ENCODE measurements at places on chromosomes 11 and 22.

GRCh38 chr22:44962741-44963454, 46.9 kb downstream of the PHF21B start:
- no peak for DNase-seq

GRCh38 chr11:1570896-1571759, 943 bp downstream of the DUSP8 start:
- DNase-seq: peak; percentile 51

- no peak for DNase-seq
Observed at GRCh38 chr11:13012056-13012661, 3.0 kb downstream of the RASSF10 start.

- DNase-seq: no peak
Observed at GRCh38 chr22:47308886-47309285, 546.4 kb downstream of the TBC1D22A start.

Measured in D341Med (cell line).